ENCODE measurements at places on chromosomes 4 and X. TPM values are rescaled to one million over a fixed set of nuclear protein-coding genes. Genes with fewer than 3 reads are reported as not detected.

DNA sequence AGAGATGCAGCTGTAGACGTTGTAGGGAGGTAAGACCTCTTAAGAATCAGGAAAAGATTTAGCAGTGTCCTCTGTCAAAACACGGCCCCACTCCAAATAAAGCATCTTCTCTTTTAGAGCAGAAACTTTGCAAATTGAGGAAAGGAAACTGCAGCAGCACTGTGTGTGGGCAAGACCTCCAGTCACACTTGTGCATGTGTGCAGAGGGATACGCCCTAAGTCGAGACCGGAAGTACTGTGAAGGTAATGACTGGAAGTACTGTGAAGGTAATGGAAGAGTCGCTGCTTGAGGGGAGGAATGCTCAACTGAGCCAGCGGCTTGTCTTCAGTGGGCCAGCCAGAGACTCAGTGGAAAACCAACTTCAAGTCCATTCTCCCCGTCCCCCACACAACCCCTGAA is 46.5 kb downstream of the EGF start:
- H3K4me1 ChIP-seq = no peaks in the 10 kb centered on the region
- no peak overlapping the region for H3K4me3 ChIP-seq
- no peak overlapping the region for H3K27ac ChIP-seq
- no peaks in the 10 kb centered on the region for H3K36me3 ChIP-seq
- peaks cover 5% of the 10 kb centered on the region for H3K27me3 ChIP-seq

DNA sequence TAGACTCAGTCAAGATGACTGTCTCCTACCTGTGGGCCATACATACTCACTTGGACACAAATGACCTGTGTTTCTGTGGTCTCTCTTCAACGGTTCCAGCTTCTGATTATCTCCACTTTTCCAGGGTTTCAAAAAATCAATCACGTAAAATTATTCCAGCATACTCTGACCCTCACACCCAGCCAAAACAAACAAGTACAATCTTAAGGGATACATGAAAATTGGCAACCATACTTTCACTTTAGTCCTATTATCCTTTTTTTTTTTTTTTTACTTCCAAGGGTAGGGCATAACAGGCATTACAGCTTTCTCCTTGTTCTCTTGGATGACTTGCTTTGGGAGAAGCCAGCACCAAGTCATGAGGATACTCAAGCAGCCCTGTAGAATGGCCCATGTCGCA is 225.8 kb upstream of the GALNT7 start:
- no peaks in the 10 kb centered on the region for H3K36me3 ChIP-seq
- no peak for DNase-seq
- H3K27ac ChIP-seq = no peak overlapping the region
- H3K4me1 ChIP-seq = no peaks in the 10 kb centered on the region
- peaks cover 10% of the 10 kb centered on the region for H3K27me3 ChIP-seq
- no peak overlapping the region for H3K4me3 ChIP-seq

GRCh38 chr4:115790812-115791211 is 677.4 kb upstream of the NDST4 start:
- H3K27ac ChIP-seq = no peak overlapping the region
- DNase-seq = no peak
- H3K4me3 ChIP-seq = no peak overlapping the region
- no peaks in the 10 kb centered on the region for H3K27me3 ChIP-seq
- no peaks in the 10 kb centered on the region for H3K4me1 ChIP-seq

DUX4 gene
- not detected for total RNA-seq

RADX gene
- total RNA-seq = 1.4 TPM

JADE1 gene
- total RNA-seq = 25.3 TPM
